ENCODE measurements at places on chromosomes 13 and 19.

DNA sequence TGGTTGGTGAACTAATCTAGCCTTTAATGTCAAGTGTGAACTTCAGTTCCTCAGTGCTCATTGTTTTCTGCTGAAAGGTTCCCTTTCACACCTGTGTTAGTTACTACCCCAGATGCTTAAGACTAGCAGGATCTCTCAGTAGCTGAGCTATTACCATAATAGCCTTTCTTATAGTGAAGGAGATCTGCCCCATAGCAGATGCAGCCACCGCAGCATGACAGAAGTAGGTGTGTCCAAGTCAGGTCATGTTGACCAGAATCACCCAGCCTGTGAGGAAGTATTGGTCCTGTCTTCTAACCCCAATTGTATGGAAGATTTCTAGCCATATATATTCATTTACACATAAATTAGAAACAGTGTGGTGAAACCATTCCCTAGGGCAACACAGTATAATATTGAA, 37.3 kb downstream of the ZAR1L start:
- DNase-seq = no peak

DNA sequence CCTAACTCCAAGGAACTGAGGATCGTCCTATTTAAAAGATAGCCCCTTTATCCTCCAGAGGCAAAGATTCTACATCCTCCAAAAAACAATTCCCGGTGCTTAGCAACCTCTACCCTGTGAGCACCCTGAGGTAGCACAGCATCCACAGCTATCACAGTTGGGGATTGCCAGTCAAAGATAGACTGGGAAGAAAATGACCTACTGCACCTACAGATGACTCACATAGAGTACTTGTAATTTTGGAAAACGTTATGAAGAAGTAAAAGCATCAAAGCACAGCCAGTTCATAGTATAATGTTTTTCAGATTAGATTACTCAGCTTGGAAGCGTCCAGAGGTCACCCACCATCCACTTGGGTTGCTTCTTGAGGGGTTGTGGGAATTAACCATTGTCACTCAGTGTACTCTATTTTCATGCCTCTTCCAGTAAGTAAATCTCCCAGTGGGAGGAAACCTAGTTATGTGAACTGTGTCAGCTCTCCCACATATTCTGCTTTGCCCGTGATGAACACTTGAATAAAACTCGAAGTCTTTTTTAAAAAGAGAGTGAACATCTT, 8.9 kb upstream of the FAM124A start:
- DNase-seq = no peak

DNA sequence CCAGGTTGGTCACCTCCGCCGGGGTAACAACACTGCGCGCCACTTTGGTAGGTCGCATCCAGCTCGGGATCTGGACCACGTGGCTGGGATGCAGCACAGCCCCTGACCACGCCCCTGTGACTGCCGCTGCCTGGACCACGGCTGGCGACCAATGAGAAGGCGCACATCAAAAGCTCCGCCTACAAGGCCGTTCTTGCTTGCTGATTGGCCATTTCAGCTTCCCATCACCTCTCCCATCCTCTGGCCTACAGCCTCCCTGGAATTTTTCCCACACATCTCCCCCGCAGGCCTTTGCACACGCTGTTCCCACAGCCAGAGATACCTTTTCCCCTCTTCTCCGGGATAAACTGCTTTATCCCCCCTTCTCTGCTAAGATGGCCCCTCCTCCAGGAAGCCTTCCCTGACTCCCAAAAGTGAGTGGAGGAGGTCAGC, 12.5 kb upstream of the MAP1S start:
- no peak for DNase-seq

DNA sequence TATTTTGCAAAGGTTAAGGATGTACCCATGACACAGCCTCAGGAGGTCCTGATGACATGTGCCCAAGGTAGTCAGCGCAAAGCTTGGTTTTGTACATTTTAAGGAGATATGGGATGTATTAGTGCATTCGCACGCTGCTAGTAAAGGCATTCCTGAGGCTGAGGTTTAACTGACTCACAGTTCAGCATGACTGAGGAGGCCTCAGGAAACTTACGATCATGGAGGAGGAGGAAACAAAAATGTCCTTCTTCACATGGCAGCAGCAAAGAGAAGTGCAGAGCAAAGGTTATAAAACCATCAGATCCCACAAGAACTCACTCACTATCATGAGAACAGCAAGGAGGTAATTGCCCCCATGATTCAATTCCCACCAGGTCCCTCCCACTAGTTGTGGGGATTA, 1017.4 kb downstream of the EFNB2 start:
- DNase-seq = no peak

DNA sequence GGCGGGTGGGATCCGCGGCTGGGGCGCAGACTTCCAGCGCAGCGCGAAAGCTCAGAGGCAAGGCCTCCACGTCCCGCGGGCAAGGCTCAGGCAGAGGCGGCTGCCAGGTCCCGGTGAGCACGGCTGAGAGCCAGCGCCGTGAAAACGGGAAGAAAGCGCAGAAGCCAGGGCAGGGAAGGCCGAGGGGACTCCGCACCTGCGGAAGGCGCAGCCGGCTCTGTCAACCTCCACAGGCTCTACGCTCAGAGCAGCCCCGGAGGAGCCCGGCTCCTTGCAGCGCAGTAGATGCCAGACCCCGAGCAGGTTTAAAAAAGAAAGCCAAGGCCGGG, 131.0 kb downstream of the RNF17 start:
- no peak for DNase-seq

DNA sequence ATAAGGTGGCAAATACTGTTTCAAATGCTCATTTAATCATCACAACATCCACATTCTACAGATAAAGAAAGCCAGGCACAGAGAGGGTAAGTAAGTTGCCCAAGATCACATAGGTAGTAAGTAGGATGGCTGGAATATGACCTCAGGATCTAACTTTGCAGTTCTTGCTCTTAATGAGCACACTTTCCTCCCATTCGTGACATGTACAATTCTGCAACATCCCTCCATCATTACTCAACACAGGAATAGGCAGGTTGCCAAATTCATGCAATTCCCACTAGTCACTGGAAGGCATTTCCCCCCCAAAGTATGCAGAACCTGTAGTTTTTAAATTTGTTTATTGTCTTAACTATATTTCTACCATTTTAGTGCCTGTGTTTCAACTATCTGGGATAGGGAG, 109.2 kb downstream of the OLFM4 start:
- no peak for DNase-seq

GRCh38 chr13:100658363-100658762, 16.2 kb downstream of the TMTC4 start:
- DNase-seq = no peak
